ENCODE measurements at places on chromosomes 11 and 22. TPM values are rescaled to one million over a fixed set of nuclear protein-coding genes. Genes with fewer than 3 reads are reported as not detected.

TSG101 gene
- total RNA-seq: 97.1 TPM

FJX1 gene
- 17.5 TPM for total RNA-seq

TIRAP gene
- 9.6 TPM for total RNA-seq

NAT10 gene
- total RNA-seq: 62.3 TPM

OR10D3 gene
- total RNA-seq: not detected

CCDC116 gene
- 0.63 TPM for total RNA-seq

MCM5 gene
- 71.7 TPM for total RNA-seq

ESAM gene
- 13.5 TPM for total RNA-seq

DNA sequence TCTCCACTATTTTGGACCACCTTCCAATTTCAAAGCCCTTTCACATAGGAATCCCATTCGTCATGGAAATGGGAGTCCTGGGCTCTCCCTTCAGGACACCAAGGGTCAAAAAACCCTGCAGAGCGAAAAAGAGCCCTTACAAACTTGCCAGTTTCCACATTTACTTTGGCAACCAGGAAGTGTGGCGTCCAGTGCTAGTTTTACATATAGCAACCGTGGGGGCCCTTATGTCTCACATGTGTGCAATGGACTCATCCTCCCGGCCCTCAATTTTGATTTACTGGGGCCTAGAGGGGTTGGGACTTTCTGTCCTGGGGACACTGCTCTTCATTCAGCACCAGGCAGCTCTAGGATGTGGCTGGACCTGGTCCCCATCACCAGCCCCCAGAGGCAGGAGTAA is 33.7 kb downstream of the DAGLA start:
- DNase-seq: no peak

- no peak for DNase-seq
Observed at GRCh38 chr22:35315855-35316745, 16.4 kb downstream of the TOM1 start.

DNA sequence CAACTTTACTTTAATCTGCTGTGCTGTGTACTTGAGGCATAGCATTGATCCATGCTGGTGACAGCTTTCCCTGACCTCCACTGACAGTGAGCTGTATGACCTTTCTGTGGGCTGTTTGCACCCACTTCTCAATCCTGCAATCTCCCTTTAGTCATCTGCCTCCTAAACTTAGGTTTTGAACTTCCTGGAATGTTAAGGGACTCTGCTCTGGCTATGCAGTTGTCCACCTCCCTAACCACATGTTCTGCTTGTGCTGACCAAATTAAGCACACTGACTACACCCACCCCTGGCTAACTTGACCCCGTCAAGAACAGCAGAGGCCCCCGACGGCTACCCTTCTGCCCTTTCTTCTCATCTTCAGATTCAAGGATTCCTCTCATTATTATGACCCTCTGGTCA is 89.1 kb upstream of the NTM start:
- DNase-seq: no peak

GRCh38 chr11:93646399-93646798 is 15.1 kb upstream of the CEP295 start:
- no peak for DNase-seq

GRCh38 chr22:26168330-26168851 is 871 bp upstream of the SEZ6L start:
- DNase-seq: no peak

DNA sequence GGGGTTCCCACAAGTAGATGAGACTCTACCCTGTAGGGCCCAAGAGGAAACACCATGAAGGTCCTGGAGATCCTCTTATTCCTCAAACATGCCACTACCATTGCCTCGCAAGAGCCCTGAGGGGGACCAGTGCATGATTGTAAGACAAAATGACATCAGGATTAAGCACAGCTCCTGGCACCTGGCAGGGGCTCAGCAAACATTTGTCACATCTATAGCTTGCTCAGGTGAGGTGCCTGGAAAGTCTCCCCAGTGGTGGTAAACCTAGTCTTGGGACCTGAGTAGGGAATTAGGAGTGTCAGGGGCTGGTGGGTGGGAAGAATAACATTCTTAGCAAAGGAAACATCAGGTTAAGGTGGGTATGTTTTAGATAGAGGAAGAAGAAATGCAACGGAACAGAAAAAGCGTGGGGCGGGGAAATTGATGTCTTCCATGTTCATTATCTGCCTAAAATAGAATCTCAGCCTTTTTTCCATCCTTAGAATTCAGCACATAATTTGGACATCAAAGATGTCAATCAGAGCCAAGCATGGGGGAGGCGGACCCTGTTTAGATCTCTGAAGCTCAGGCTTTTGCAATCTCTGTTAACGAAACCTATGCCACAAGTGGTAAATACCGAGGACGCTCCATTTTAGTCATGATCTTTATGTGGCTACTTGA is 924 bp downstream of the YPEL1 start:
- no peak for DNase-seq

GRCh38 chr11:117970400-117971024 is 15.7 kb upstream of the IL10RA start:
- DNase-seq: peak; percentile 54

- DNase-seq: no peak
Observed at GRCh38 chr22:20196094-20196842, 45.4 kb upstream of the CCDC188 start.

GRCh38 chr22:49613511-49614270 is 214.0 kb downstream of the BRD1 start:
- DNase-seq: no peak

DNA sequence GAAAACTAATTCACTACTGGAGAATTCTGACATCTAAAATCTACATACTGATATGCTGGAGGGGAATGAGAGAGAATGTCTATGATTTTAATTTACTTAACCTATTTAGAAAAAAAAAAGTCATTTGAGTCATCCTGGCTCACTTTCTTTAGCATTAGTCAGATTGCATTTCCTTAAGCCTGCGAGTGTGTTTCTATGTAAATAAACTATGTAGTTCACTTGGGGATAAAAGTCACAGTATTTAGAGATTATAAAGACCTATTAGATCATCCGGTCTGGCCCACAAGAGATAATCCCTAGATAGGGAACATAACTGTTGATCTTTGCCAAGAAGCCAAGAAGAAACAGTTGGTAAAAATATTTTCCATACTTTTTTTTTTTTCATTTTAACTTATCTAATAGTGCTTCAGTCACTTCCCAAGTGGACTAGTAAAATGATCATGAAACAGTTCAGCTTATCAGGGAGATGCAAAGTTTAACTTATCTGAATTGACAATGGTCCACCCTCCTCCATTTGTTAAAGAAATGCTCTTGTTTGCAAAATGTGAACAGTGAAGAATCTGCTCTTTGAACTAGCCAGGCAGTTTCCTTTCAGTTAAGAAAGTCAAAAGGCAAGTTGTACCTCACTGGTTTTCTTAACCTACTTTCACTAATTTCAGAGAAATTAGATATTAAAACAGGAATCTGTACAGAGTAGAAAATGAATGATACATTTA is 21.2 kb upstream of the BLID start:
- no peak for DNase-seq

Measured in PC-9 (cell line).